NCI-H1694 treated with DMSO at 0.1 percent for 48 hours (cell line): ENCODE measurements at places on chromosomes 6 and 20.

GRCh38 chr20:41422953-41423352 is 56.3 kb upstream of the EMILIN3 start:
- no peak for DNase-seq

DNA sequence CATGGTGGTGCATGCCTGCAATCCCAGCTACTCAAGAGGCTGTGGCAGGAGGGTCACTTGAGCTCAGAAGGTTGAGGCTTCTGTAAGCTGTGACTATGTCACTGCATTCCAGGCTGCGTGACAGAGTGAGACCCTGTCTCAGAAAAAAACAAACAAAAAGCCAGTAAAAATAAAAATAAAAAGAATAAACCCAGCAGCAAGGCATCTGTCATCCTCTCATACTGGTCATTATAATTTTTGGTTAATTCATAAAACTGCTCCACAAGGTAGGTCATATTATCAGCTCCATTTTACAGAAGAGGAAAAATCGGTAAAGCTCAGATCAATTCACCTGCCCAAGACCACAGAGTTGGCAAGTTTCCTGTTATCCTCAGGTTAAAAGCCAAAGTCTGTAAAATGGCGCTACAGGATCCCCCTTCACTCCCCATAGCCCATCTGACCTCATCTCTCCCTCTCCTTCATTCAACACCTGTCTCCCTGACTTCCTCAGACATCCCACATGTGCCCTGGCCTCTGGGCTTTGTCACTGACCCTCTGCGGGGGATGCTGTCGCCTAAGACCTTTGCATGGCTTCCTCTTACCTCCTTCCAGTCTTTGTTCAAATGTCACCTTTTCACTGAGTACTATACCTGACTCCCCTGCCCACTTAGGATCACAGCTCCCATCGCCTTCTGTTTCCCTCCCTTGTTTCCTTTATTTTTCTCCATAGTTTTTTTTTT is 213.2 kb upstream of the ZNF217 start:
- DNase-seq: no peak

GRCh38 chr20:19934792-19935491 is 82.2 kb upstream of the NAA20 start:
- no peak for DNase-seq

DNA sequence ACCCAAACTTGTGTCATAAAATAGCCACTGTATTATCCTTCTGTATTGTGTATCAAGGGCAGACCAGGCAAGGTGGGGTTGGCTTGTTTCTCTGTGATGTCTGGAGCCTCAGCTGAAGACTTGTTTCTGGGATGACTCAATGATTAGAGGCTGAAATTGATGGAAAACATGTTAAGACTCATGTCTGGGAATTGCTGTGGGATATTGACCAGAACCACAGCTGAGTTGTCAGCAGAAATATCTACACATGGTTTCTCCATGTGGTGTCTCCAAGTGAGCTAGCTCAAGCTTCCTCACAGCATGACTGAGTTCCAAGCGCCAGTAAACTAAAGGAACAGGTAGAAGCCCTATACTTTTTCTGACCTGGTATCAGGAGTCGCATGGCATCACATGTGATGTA is 128.5 kb upstream of the SYNDIG1 start:
- no peak for DNase-seq

DNA sequence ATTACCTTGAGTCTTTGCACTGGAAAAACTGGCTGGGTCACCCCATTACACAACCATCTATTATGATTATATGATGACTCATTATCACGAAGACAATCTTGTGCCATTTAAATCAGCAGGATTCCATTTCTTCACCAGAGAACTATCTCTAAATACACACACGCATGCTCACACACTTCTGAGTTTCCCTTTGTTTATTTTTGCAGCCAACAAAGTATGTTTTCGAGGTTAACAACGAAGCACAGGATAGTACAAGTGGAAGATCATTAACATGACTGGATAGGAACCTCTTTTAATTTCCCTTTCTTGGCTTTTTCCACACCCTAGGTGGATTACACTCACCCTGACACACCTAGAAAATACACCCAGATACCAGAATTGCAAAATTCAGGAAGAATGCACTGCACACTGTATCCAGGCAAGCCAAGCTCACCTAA is 18.9 kb downstream of the PERP start:
- no peak for DNase-seq

DNA sequence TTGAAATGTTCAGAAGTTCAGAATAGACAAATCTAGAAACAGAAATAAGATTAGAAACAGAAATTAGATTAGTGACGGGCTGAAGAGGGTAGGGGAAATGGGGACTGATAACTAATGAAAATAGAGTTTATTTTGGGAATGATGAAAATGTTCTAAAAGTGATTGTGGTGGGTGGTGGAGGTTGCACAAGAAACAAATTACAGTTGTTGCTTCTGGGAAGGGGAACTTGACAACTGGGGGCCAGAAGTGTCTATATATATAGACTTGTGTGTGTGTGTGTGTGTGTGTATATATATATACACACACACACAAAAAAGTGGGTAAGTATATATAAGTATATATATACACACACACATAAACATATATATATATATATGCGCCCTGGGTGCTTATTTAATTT is 86.5 kb upstream of the RREB1 start:
- DNase-seq: no peak

DNA sequence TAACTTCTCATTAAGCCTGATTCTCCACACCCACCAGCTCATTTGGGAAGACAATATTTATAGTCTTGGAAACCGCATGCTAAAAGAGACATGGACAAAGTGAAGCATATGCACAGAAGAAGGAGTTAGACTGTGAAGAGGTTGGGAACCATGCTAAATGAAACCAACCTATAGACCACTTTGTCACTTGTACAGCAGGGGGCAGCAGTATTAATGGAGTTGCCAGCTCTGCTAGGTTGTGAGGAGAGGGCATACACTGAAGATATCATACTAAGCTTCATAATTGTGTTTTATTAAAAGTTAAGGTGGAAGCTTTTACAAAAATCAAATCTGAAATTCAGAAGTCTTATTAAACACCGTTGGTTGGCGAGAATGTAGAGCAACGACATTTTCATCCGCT is 38.3 kb upstream of the HMGCLL1 start:
- peak; percentile 37 for DNase-seq

DNA sequence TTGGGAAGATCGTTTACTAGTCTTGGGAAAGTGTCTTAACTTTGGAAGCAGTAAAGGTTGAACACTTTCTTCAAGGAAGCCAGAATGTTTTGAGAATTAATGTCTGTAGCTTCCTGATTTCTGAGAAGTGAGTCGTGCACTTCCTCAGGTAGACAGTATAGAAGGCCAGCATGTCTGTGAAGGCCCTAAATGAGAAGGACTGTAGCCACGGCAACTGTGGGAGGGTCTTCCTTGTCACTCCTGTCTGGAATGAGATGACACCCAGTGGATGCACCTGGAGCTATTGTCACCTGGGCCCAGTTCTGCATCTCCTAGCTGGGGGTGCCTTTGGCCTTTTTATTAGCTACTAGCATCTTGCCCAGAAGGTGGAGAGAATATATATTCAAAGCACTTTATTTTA is 8.8 kb downstream of the STX16 start:
- no peak for DNase-seq

GRCh38 chr6:98975421-98975820 is 27.7 kb upstream of the FBXL4 start:
- DNase-seq: no peak

- no peak for DNase-seq
These were observed 49.6 kb downstream of the MOCS1 start for GRCh38 chr6:39884696-39885095.
